ENCODE measurements at places on chromosomes 11 and 22.

GRCh38 chr11:28878025-28878424 is 769.8 kb downstream of the METTL15 start:
- no peak for DNase-seq

- no peak for DNase-seq
Observed at GRCh38 chr11:69653406-69653960, 12.5 kb downstream of the CCND1 start.

- no peak for DNase-seq
Observed at GRCh38 chr22:49051491-49052022, 776.1 kb downstream of the BRD1 start.

GRCh38 chr11:30016588-30017363 is at the start of gene KCNA4:
TSS of gene KCNA4 (minus strand) at chr11:30017030. CDS start at chr11:30012678, 4,352 bp downstream.
- no peak for DNase-seq

- DNase-seq: no peak
Observed at GRCh38 chr22:46635756-46636155, 15.6 kb downstream of the GRAMD4 start.

- peak; percentile 65 for DNase-seq
Observed at GRCh38 chr11:61021661-61022212, 50.3 kb downstream of the CD6 start.

GRCh38 chr11:70298243-70298915 is 27.9 kb downstream of the PPFIA1 start:
- DNase-seq: no peak

DNA sequence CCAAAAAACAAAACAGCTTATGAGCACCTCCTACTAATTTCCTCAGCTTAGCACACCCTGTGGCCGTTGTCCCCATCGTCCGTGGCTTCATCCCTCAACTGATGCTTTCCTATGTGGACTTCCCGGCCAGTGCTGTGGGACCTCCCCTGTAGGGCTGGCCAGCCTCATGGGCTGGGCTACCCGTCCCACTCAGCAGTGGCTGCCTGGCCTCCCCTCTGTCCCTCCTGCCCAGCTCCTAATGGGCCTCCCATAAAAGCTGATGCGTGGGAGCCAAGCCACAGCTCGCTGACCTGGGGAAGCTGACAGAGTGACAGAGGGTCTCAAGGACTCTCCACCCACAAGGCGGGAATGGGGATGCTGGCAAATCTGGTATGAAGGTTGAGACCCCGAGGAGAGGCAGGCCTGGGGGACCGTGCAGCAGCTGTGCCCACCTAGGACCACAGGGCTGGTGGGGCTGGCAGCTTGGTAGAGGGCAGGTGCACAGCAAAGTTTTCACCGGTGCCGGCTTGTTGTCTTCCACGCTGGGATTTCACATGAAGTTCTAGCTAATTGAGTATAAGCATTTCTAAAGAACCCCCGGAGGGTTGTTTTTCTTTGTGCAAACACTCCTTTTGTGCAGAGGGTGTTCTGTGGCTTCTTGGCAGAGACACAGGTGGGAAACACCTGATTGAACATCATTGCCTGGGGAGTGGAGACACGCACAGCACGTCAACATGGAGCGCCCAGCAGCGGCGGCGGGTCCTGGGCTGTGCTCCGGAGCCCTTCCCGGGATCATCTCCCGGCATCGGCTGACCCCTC is 23.2 kb downstream of the TBX1 start:
- DNase-seq: no peak

DNA sequence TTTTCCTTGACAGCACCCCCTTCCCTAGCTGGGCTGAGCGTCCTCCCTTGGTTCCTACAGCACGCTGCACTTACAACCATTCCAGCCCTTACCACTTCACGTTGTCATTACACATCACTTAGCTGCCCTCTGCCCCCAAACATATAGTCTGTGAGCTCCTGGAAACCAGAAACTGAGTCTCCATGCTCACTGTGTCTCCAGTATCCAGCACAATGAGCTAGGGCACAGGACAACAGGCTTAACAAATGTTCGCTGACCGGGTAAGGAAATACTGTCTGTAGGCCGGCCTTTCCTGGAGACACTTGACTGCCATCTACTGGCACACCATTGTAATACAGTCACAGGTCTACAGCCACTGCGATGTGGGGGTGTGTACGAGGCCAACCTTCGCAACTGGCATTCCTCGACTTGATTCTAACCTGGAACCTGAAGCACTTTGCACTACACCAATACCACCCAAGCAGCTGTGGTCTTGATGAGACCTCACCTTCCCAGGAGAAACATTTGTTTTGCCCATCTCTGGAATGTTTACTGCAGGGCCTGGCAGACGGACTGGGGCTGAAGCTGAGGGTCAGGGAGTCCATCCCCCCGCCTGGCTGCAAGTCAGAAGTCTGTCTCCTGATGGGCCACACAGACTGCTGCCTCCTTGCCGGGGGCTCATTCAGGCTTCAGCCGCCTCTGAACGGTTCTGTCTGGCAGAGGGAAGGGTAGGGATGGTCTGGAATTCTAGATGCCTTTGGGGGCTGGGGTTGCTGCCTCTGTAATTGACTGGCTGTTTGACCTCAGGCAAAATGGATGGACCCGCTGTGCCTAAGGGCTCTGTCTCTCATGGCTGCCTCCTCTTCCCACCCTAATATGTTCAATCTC is 72.0 kb downstream of the SYN3 start:
- DNase-seq: no peak

- no peak for DNase-seq
Observed at GRCh38 chr11:10945196-10945595, 87.3 kb upstream of the ZBED5 start.

All from stimulated activated CD8-positive, alpha-beta memory T cell treated with anti-CD3 and anti-CD28 coated beads, Interleukin-7, amount 100 ng/mL, for 1 hour (primary cell).